Sigmoid colon (tissue), 7 donors: ENCODE measurements at places on chromosomes 7 and 10.

DNA sequence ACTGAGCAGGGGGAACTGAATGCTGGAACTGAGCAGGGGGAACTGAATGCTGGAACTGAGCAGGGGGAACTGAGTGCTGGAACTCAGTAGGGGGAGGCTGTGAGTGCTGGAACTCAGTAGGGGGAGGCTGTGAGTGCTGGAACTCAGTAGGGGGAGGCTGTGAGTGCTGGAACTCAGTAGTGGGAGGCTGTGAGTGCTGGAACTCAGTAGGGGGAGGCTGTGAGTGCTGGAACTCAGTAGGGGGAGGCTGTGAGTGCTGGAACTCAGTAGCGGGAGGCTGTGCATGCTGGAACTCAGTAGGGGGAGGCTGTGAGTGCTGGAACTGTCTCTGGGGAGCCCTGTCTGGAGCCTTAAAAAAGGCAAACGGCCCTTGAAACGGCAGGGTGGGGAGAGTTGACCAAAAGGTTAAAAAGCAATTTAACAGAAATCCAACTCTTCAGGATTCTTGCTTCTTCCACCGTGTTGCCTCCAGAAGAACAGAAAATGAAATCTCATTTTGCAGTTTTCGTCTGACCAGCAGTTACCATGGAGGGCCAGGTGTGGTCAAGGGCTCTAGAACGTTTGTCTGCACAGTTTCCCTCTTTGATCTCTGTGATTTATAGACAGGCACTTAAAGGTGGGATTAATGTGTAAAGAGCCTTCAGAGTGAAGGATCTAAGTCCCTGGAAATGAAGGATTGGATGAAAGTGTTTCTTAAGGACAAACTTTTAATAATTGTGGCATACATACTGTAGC, 19.1 kb downstream of the DOCK1 start:
- DNase-seq, result no peak

DNA sequence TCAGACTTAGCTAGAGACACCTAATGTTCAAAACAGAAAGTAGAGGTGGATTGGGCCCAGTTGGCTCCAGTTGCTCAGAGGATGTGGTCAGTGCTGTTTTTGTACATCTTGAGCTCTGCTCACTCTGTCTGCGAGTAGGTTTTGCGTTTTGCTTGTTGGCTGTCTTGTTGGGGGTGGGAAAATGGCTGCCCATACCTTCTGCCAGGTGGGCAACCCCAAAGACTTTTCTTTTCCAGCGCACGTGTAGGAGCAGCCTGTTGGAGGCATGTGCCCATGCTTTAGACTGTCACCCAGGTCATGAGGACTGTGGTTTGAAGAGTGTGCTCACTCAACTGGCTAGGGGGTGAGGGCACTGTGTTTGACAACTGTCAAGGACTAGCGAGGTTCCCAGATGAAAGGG, 73.9 kb downstream of the KAT6B start:
- DNase-seq, result no peak

GRCh38 chr10:120005207-120006201, 113.0 kb downstream of the SEC23IP start:
- no peak for DNase-seq

DNA sequence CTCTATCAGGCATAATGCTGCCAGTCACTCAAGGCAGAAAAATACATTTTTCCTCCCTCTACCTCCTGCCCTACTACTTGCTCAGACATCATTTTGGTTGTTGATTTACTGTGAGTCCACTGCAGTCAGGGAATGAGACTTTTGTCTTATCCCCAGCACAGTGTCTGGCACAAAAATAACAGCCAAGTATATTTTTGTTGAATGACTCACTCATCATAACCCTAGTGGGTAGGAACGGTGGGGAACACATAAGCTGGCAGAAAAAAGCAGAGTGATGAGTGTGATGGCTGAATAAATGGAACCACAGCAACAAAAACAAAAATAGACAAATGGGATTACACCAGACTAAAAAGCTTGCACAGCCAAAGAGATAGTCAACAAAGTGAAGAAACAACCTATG, 65.8 kb upstream of the LAMB4 start:
- no peak for DNase-seq

- DNase-seq, result no peak
Observed at GRCh38 chr7:130154501-130155317, 50.5 kb downstream of the TMEM209 start.

DNA sequence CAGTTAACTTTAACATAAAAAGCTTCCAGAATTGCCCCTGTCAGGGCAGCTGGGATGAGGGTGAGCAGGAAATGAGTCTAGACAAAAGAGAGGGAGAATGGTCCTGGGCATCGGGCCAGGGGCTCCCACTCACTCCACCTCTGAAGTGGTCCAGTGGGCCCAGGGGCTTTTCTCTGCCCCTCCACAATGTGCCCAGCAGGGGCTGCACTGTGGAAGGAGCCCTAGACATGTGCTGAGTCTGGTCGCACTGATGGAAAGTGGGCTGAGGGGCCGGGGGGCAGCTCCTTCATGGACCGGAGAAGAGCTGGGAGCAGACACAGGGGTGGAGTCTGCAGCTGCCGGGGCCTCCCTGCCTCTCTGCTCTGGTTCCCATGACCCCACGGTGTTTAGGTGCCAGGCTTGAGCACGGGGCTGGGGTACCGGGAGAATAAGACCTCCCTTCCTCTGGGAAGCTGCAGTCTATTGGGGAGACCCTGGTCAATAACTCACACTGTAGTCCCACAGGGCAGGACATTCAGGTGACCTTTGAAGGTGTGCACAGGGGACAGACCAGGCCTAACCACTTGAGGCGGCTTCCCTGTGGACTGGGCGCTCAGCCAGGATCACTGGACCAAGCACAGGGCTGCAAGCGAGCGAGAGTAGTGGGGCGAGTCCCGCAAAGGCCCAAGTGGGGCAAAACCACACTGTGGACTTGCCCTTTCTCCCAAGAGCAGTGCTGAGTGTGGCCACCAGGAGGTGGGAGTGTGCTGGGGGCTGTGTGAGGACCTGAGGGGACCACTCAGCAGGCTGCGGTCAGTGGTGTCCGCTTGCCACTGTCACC, 6.1 kb downstream of the ADCY1 start:
- peak; percentile 54 for DNase-seq

DNA sequence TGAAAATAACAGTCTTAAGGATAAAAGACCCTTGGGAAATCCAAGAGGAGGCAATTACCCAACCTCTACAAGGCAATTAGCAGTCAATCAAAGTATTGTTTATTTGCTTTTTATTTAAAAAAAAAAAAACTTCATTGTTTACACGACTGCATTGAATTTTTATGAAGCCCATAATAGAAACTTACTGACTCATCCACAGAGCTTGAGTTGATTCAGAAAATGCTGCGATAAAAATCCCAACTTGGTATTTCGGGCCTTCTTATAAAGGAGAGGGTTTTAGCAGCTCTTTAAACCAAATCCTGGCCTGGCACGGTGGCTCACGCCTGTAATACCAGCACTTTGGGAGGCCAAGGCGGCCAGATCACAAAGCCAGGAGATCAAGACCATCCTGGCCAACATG, 69.2 kb upstream of the PALS2 start:
- no peak for DNase-seq

DNA sequence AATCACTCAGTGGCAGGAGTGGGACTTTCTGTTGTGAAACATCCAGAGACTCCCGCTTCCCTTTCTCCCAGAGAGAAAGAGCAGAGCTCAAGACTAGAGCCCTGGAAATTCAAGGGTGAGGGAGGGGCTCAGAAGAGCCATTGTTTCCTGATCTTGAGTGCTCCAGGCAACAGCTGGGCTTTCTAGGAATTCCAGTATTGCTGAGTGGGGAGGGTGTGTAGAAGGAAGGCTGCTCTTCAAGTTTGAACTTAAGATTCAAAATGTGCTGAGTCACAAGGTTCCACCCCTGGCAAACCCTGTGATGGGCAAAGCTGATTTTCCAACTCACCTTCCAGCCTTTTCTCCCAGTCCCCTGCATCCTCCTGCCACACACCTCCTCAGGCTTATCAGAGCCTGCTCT, 42.3 kb upstream of the MSRB2 start:
- no peak for DNase-seq

GRCh38 chr7:26912338-26912737, 47.9 kb upstream of the SKAP2 start:
- no peak for DNase-seq

GRCh38 chr10:110208614-110209453, 1.4 kb downstream of the MXI1 start:
- DNase-seq, result peak; percentile 75

- no peak for DNase-seq
Observed at GRCh38 chr10:98620503-98620902, 173.8 kb upstream of the HPS1 start.

- DNase-seq, result no peak
Observed at GRCh38 chr7:17434191-17434590, 135.7 kb downstream of the AHR start.

GRCh38 chr10:133461841-133462240, 8.1 kb downstream of the SCART1 start:
- DNase-seq, result no peak

DNA sequence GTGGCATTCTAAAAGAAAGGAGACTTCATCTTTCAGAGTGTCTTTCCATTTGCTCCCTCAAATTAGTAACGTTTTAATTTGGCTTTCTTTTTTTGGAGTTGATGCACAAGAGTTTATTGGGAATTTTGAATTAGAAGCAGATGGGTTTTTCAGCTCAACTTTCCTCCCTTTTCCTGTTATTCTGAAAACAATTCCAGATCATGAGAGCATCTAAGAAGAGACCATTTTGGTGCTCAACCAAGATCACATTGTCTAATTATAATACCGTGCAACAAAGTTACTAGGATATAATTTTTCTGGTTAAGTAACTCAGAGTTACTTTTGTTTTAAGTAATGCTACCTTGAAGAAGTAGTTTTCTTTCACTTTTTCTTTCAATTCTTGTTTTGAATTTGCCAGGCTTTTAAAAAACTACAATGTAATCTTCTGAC, 396.6 kb upstream of the KLF6 start:
- DNase-seq, result no peak

- DNase-seq, result no peak
Observed at GRCh38 chr10:91901784-91902677, 7.3 kb downstream of the FGFBP3 start.

DNA sequence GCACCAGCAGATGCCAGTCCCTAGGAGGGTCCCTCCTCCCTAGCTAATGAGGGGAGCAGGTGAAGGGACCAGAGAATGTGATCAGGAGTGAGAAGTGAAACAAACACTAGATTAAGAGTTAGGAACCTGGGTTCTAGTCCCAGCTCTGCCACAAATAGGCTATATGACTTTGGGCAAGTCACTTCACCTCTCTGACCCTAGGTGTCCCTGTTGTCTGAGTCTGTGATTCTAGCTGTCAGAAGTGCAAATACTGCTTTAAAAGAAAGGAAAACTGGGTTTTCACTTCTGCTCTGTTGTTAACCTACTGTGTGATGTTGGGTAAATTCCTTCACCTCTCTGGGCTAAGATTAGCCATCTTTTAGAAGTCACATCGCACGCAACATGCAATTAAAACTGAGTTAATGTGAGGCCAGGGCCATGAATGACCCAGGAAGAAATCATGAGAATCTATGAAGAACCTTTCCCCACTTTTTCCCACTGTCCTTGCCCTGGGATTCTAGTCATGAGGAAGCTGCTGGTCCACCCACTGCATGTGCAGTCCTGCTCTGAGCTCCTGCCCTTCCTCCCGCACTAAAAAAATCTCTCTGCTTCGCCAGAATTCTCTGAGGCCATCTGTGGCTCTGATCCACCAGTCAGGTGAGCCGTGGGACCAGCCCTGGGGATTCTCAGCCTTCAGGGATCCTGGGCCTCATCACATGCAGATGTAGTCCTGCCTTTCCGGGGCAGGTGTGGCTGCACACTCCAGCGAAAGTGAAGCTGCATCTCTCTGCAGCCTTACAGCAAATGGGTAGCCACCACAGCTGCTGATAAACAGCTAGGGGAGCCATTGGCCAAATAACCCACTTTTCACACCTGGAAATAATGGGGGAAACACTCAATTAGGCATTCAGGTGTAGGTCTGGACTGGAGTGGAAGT, 181.7 kb downstream of the PLXNA4 start:
- DNase-seq, result no peak

GRCh38 chr7:54969208-54969967, 49.4 kb upstream of the EGFR start:
- DNase-seq, result no peak
